Muscle of leg (tissue), 16 donors: ENCODE measurements at places on chromosomes 2 and 18. TPM values are rescaled to one million over a fixed set of nuclear protein-coding genes. Genes with fewer than 3 reads are reported as not detected.

GRCh38 chr2:175010848-175011254 lies 5.7 kb upstream of the CHN1 start:
- no peak for DNase-seq

DNA sequence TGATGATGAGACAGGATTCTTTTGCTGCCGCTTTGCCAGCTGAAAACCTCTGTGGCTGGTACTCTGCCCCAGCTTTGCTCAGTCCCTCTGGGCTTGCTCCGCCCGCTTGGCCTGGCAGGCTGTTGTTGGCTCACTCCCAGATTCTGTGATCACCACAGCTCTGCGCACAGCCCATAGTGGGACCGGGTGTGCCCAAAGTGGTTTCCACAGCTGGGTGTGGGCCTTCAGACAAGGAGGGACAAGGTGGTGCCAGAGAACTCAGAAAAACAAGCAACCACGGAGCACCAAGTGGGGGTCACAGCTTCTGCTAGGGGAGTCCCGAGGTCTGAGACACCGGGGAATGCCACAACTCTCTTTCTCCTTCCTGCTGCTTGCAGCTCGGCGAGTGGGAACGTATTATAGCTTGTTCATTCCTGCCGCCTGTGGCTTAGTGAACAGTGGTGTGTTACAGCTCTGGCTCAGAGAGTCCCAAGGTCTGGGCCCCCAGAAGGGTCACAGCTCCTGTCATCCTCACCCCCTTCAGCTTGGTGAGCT lies 9.2 kb upstream of the KYNU start:
- peak; percentile 26 for DNase-seq

DNA sequence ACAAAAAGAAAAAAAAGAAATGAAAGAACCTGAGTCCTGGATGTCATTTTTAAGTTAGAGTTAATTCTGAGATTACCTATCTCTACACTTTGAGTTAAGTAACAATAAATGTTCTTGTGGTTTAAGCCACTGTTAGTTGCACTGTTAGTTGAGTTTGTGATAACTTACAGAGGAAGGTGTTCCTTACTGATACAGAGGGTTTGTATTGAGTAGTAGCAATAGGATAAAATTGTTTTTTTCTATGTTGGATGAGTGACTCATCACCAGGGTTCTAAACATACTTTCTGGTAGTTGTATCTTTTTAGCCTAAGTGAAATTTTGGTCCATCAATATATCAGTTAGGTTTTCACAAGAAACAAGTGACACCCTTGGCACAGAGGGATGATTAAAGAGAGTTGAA lies 4.0 kb upstream of the LCLAT1 start:
- no peak for DNase-seq

- no peak for DNase-seq
Observed at GRCh38 chr2:226497146-226497909, 302.3 kb downstream of the IRS1 start.

GRCh38 chr2:5686068-5686467 lies 6.1 kb upstream of the SOX11 start:
- DNase-seq, result no peak

DNA sequence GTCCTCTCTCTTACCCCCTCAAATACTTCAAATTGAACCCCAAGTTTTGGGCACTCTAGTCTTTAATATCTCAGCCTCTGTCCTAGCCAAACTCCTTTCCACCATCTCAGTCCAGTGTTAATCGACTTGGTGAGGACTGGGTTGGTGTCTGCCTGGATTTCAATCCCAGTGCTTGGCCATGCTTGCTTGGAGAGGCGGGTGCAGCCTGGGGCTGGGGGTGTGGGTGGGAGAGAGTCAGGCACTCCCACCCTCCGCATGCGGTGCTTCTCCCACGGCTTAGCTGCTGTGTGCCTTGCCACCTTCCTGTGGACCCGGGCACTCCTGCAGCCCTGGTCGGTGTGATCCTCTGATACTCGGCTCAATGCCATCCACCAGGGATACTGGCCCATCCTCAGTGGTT lies 220.8 kb upstream of the HDAC4 start:
- no peak for DNase-seq

- peak; percentile 72 for DNase-seq
Observed at GRCh38 chr2:225670111-225670974, 270.8 kb downstream of the NYAP2 start.

DNA sequence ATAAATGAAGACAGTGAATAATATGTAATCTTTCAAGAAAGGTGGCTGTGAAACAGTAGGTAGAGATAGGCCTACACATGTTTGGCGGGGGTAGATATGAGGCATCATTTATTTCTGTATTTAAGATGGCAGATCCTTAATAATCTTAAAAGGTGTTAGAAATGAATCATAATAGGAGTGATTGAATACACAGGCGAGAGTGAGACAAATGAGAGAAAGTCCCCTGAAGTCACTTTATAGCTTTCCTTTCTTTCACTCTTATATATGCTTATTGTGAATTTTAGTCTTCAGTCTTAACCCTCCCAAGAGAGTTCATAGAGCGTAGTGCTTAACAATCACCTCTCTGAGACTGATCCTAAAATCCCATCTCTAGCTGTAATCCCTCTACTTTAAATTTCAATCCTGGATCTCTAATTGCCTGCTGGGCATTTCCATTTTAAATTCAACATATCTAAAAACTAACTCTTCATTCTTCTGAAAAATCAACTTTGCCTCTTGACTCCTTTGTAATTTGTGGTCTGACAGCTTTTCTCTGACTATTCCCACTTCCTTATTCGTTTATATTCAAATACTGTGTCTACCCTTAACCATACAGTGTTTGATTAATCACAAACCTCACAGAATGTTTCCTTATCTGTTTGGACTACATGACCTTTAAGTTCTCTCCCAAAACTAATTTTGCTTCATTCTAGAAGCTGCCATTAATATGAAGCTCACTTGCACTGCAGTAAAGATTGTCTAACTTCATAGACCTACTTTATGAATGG lies 463.7 kb upstream of the FSIP2 start:
- no peak for DNase-seq

DNA sequence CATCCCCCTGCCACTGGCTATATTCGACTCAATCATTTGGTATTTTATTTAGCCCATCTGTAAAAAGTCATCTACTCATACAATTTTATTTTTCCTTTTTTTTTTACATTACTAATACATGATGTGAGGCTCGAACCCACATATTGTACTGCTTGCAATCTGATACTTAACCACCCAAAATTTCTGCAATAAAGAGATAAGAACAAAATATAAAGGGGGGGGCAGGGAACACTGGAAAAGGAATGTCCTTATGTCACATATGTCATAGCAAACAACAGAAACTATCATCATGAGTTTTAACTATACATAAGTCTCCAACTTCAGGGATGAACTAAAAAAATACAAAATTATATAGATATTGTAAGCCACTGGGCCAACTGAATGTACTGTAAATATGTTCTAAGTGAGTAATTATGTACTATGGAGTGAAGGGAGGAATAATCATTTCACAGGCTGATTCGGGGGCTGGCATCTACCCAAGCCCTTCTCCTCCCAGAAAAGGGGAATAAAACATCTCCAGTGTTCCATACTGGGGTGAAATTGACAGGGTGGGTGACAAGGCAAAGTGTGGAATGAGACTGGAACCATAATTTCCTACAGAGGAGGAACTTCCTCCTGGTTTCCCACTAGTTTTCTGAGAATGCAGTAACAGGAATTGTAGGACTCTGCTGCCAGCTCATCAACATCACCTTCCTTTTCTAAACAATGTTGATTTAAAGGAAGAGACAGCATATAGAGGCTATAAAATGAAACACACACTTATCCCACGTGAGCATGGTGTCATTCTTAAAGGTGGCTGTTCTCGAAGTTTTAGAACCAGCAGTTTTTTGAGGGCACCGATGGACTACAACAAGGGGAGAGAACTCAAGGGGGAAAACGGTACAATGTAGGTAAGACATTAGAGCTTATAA lies 79.5 kb downstream of the FARSB start:
- no peak for DNase-seq

DNA sequence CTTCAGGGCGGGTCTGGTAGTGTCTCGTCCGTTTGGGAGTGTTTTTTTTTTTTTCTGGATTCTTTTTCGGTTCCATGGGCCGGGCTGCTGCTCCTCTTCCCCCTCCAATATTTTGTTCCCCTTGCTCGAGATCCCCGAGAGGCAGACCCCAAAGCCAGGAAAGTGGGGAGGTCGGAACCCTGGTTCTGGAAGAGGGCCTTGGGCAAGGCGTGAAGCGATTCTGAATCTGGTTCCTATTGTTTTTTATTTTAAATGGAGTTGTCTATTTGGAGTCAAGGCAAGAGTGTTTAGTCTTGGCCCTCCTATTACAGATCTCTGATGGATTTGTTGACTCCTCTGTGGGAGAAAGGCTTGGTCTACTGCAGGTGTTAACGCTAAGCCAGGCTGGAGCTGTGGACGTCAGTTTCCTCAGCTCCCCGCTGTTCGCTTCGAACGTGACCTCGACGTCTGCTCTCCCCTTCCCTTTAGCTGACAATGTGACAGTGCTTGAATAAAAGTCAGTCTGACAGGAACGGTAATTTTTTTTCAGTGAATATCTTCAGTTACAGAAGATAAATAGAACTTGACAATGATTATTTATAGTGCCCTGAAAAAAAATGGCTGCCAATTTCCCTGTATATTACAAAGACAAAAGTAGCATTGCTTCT lies 683 bp upstream of the DNAJC27 start:
- peak; percentile 71 for DNase-seq

GRCh38 chr2:1867141-1867540 lies 122.8 kb upstream of the PXDN start:
- no peak for DNase-seq

DNA sequence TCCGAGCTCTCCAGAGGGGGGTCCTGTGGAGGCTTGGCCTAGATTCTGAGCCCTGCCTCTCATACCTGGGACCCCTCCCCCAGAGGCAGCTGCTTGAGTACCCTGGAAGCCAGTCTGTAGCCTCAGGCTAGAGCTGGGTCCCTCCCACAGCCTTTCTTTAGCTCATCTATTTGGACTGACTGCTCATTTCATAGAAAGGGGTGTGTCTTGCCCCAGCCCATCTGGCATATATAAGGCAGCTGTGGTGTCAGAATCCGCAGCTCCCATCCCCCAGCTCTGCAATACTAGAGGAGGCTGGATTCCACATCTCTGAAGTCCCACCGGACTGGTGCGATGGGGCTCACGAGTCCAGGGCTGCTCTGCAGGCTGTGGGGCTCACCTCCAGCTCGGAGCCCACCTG lies 26.1 kb downstream of the MPHOSPH10 start:
- peak; percentile 72 for DNase-seq

DNA sequence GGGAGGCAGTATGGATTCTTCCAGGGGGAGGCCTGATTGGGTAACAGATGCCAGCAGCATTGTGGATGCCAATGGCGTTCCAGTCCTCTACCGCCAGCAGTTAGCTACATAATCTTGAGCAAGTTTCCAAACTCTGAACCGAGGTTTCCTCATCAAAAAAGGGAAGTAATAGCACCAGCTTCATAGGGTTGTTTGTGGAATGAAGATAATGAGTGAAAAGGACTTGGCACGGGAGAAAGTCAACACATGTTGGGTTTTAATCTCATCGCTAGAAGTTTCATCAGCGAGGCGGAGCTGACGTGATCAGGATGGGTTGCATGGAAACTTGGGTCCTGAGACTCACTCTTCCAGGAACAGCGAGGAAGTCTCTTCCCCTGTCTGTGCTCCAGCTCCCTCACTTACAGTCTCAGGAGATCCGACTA lies 266.7 kb downstream of the SH3BP4 start:
- DNase-seq, result peak; percentile 27

GRCh38 chr2:44148999-44149398 lies 19.7 kb upstream of the PPM1B start:
- DNase-seq, result no peak

GRCh38 chr2:84243788-84244733 lies 215.0 kb downstream of the SUCLG1 start:
- DNase-seq, result peak; percentile 2

DNA sequence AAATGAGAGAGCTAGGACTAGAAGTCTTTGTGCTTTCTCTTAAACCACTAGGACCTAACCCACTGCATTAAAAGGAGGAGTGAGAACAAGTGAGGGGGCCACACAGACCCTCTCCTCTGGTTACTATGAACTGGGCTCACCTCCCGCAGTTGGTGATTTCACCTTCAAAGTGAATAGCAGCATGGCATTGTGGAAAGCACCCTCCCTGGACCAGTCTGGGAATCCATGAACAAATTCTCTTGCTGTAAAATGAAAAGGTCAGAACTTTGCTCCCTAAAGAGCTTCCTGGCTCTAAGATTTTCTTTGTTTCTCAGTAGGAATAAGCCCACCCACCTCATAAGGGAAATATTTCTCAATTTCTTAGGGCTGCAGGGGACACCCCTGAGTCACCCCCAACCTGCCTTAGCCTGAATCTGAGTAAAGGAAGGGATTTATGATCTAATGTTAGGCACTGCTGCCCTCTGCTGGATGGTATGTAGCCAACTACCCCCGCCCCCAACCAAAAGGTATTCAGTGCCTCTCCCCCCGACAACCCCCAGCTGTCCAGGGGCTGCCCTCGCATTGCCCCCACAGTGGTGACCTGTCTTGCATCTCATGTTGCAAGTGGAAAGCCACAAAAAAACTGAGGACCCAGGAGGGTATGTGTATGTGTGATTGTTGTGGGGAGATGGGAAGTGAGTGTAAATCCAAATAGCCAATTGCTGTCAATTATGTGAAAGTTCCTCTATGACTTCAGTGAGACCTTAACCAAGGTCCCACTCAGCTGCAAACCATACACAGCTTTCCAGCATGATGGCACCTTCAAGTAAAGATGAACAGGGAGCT lies 230.9 kb upstream of the SLC14A2 start:
- DNase-seq, result peak; percentile 76

DNA sequence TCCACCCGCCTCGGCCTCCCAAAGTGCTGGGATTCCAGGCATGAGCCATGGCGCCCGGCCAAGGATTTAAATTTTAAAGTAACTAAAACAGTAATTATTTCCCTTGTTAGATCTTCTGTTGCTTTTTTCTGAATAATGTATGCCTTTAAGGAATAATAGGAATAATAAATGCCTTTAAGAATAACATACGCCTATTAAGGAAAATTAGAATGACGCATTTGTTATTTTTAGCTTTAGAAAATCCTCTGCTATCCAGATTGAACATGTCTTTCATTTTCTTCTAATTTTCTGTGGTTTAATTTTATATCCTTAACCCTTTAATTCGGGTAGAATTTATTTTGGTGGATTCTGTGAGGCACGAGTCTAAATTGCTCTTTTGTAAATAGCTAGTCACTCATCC lies 23.1 kb upstream of the TMBIM1 start:
- no peak for DNase-seq

Gene SLC8A1
- 6.9 TPM for polyA plus RNA-seq

Gene SERPINB4
- not detected for polyA plus RNA-seq

Gene CFAP65
- polyA plus RNA-seq, result not detected

Gene SIX2
- 18.5 TPM for polyA plus RNA-seq

Gene CELF4
- polyA plus RNA-seq, result 0.72 TPM

Gene TLX2
- not detected for polyA plus RNA-seq

Gene KCNS3
- 10.3 TPM for polyA plus RNA-seq

Gene STK25
- 296 TPM for polyA plus RNA-seq
